NAMALWA (cell line): ENCODE measurements at places on chromosomes 3 and 15.

- no peak for DNase-seq
Observed at GRCh38 chr3:188497021-188497420, 343.1 kb downstream of the LPP start.

DNA sequence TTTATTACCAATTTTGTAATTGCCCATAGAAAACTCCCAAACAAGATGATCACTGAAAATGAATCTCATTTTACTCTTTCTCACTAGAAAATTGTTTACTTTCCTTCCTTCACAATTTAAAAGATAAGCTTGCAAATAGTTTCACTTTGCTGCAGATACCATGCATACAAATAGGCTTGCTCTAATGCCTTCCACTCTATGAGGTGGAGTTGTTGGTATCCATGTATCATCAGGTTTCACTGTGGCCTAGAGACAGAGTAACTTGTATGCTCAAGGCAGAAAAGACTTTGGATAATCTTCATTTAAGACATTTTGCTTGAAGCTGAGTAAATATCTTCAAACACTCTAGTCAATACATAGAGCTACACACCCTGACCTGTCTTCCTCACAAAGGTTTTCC lies 60.8 kb downstream of the RYK start:
- DNase-seq = no peak

DNA sequence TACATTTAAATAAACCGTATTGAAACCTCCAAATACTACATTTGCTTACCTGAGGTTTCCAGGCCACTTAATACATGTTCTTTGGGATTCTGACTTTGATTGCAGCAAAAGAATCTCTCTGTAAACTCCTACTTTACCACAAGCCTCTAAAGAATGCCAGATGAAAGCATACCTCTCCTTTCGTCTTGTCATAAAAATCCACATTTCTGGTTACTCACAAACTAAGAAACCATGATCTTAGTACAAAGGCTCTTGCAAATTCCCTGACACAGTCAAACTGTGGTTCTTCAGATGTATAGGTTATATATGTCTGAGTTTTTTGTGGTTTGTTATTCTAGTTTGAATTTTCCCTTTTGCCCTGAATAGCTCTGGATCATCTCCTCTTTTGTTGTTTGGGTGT lies 188.4 kb downstream of the RAP2B start:
- no peak for DNase-seq

GRCh38 chr3:131038326-131038725 lies 11.6 kb downstream of the NEK11 start:
- DNase-seq = no peak

- no peak for DNase-seq
Observed at GRCh38 chr15:53555226-53555625, 204.2 kb downstream of the WDR72 start.

DNA sequence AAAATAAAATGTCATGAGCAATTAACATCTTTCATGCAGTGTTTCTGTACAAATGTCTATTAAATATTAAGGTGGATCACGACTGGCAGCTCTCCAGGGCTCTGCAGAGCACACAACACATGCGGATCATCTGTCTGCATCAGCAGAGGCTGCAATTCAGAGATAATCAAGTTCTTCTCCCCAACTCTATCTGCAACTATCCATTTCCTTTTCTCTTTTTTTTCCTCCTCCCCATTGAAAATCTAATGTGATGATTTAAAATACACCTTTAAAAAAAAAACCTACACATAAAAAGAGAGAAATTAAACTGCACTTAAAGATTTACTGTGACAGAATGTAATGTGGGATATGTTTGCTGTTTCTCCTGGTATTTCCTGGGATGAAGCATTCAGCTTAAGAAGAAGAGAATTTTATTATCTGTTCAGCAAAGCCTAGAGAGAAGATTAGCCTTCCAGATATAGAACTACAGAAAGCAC lies 352.6 kb upstream of the CCDC54 start:
- DNase-seq = no peak

- DNase-seq = peak; percentile 49
Observed at GRCh38 chr3:100403362-100404249, 2.3 kb downstream of the LNP1 start.

DNA sequence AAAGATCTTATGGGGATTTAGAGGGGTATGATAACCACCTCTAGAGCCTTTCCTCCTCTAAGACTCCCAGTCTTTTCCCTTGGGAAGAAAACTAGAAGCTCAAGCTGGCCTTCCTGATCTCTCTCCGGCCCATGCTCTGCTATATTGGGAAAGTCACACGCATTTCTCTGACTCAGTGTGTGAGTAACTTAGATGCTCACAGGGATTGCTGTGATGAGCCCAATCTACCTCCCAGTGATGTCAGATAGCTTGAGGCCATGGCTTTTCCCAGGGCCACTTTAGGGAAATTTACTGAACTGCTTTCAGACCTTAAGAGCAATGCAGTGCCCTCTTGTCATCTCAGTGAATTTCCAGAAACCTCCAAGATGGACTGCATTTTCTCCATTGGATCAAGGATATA lies 8.6 kb upstream of the ST8SIA2 start:
- DNase-seq = no peak

DNA sequence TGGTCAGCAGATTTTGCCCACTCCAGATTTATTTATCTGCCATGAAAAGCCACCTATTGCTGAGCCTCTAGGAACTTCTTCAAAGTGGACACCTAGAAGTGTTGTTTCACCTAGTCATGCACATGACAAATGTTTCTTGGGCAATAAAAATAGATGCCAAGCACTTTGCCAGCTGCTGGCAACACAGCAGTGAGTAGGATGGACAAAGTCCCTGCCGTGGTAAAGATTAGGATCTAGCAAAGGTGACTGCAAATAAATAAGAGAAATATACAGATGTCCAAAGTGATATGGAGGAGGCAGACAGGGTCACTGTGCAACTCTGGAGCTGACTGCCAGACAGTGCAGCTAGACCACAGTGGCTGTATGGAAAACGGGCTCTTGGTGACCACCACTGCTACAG lies 137.9 kb downstream of the SUCLG2 start:
- no peak for DNase-seq

- DNase-seq = no peak
Observed at GRCh38 chr15:92662762-92663161, 7.2 kb upstream of the FAM174B start.

GRCh38 chr15:56249092-56249491 lies 5.4 kb upstream of the RFX7 start:
- peak; percentile 43 for DNase-seq

- no peak for DNase-seq
Observed at GRCh38 chr3:163213838-163214237, 1717.2 kb downstream of the OTOL1 start.

GRCh38 chr15:52291204-52291603 lies 4.4 kb downstream of the MYO5C start:
- no peak for DNase-seq

GRCh38 chr3:52289338-52289746 lies 1.7 kb downstream of the GLYCTK start:
- no peak for DNase-seq

DNA sequence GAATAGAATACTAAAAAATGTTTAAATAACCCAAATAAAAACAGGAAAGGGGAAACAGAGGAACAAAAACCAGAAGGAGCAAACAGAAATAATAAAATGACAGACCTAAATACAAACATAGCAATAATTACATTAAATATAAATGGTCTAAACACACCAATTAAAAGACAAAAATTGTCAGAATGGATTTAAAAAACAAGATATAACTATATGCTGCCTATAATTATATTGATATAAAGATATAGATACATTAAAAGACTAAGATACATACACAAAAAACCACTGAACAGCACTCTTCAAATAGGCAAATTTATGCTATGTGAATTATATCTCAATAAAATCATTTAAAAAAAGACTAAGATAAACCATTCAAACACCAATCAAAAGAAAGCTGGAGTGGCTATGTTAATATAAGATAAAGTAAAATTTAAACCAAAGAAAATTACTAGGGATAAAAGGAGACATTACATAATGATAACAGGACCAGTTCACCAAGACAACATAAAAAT lies 168.9 kb downstream of the SMAD6 start:
- no peak for DNase-seq

- peak; percentile 34 for DNase-seq
Observed at GRCh38 chr3:150372722-150373121, 35.4 kb upstream of the TSC22D2 start.

DNA sequence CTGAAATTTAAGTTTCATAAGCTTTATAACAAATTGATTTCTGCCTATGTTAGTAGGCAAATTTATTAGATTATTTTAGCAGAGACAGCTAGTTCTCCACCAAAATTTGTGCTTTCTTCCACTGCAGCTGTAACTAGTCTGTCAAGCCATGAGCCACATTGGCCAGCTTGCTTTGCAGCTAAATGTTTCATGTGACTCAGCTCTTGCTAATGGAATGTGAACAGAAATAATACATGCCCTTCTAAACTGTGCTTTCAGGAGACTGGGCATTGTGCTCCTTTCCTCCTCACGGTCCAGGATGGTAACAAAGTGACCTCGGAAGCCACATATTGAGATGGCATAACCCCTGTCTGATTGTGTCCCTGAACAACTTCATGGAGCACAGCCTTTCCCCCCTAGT lies 51.3 kb upstream of the KPNA4 start:
- DNase-seq = no peak

DNA sequence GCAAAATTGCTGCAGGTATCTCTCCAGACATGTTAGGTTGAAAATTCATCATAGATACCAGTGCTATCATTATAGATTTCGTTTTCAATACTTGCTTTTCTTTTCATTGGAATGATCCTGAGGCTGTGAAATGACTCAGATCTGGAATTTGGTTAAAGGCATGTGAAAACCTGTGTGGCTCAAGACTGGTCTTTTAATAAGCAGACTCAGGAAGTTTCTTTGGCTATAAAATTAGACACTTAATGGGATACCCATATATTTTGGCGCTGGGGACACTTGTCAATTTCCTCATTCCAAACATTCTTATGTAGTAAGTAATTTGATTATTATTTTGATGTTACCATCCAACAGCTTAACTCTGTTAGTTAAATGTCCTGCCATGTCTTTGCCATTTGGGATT lies 1041.1 kb upstream of the GBE1 start:
- DNase-seq = no peak

GRCh38 chr15:57555270-57555669 lies 36.4 kb upstream of the MYZAP start:
- no peak for DNase-seq

GRCh38 chr3:14391033-14391432 lies 11.4 kb upstream of the SLC6A6 start:
- no peak for DNase-seq

DNA sequence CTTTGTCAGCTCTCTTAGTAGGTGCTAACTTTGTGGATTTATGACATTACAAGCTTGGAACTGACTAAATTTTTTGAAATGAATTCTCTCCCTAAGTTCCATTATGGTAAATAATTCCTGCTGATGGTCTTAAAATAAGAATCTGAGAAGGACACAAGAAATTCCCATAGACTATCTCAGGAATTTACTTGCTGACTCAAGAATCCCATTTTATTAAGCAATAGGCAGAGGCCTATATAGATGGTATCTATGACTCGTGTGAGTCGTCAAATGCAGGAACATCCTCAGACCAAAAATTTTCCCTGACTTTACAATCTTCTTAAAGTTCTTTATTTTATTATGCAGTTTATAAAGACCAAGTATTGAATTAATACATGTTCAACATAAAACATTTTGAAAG lies 30.7 kb upstream of the CBLB start:
- DNase-seq = no peak

GRCh38 chr3:53804697-53805462 lies 41.3 kb downstream of the CHDH start:
- DNase-seq = peak; percentile 2

DNA sequence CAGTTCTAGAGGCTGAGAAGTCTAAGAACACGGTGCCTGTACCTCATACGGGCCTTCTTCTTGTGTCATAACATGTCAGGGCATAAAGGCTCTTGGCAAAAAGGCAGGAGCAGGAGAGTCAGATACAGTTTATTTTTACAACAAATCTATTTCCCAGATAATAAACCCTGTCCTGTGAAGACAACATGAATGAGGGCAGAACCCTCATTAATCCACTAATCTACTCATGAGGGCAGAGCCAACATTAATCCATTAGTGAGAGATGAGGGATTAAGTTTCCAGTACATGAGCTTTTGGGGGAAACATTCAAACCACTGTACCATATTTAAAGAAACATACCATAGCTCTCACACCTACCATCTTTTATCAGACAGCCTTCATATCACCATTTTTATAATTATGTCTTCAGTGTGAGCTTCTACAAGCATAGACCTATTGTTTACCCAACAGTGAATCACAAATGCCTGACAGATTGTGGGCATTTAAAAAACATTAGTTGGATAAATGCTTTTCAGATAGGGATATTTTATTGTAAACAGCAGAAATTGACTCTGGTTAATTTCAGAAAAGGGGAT lies 645.8 kb downstream of the GRM7 start:
- no peak for DNase-seq

DNA sequence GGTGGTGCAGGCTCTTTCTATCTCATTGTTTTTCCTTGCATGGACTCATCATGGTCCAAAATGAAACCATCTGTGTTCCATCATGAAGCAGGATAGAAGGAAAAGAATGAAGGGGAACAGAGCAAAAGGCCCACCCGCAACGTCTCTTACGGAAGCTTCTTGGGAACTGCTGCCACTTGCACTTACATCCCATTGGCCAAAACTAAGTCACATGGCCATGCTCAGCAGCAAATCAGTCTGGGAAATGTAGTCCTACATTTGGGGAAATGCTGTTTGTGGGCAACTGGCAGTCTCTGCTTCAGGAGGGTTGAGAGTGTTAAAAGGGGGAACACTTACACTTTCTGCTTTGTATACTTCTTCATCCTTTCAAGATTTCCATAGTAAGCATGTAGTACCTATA lies 191.6 kb downstream of the SV2B start:
- peak; percentile 63 for DNase-seq

DNA sequence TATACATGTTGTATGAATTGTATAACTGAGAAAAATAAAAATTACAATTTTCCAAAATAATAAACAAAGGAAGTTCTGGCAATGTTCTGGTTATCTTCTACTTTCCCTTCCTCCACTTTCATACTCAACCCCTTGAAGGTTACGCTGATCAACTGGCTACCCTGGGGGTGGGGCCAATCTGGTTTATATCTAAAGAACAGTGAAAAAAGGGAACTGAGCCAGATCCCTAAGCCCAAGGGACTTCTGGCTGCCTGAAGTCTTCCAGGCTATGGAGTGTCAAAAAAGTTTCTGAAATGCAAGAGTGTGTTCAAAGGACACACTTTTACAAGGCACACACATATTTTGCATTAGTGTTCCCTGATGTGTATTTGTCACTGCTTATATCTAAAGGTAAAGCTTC lies 591.9 kb downstream of the ROBO1 start:
- no peak for DNase-seq

DNA sequence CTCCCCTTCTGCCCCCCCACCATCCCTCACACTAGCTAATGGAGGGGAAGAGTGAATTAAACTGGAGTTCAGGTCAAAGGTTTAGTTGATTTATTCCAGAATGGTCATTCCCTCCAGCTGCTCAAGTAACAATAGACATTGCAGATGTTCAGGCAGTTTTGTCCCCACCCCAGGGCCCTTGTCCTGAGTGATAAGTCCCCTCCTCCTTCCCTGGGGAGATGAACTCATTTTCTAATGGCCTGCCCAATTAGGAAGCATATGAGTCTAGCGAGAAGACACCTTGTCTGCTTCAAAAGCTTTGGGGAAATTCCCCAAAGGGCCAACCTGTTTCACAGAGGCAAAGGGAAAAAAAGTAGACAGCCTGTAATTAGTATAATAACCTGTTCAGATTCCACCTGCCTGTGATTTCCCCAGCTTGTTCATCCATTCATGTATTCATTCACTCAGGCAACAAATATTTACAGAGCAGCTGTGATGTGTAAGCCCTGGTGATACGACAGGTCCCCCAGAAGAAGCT lies 165.3 kb downstream of the SHQ1 start:
- DNase-seq = no peak

- no peak for DNase-seq
Observed at GRCh38 chr3:46542344-46542743, 23.8 kb downstream of the LRRC2 start.

GRCh38 chr15:67148196-67148701 lies 82.8 kb downstream of the SMAD3 start:
- peak; percentile 26 for DNase-seq
